ENCODE measurements at places on chromosomes 3 and 15.

GRCh38 chr3:16528581-16528993 lies 15.1 kb upstream of the RFTN1 start:
- no peak for DNase-seq

DNA sequence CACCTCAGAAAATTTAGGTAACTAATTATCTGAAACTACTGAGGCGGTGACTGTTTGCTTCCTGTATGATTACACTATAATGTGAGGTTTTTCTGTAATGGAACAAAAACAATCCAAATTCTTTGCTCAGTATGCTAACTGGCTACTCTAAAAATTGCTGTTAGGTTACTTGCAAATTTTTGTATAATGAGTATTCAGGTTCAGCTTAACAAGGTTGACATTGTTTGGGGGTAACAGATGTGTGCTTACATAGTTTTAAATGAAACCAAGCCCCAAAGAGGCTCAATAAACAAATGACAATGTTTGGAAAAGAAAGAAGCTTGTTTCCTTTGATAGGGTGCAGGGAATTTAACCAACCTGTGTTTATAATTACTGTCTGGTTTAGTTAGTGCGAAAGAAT lies 414.5 kb upstream of the MDFIC2 start:
- DNase-seq = no peak

GRCh38 chr3:129106866-129107565 lies 14.6 kb downstream of the RAB43 start:
- no peak for DNase-seq

DNA sequence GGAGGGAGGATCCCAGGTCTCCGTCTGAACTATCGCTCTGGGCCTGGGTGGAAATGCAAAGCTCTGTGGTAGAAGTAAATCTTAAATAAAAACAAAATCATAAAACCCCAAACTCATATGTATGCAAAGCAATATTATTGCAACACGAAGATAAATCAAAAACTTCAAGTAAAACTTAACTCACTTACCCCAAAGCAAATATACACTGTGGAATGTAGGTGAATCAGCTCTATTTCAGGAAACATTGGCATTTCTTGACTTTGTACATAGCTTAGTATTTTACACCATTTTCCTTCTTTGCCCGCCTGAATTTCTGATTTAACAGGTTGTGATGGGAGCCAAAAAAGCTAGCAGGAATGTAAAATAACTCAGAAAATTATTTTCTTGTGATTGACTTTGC lies 126.2 kb downstream of the TPRG1 start:
- no peak for DNase-seq

DNA sequence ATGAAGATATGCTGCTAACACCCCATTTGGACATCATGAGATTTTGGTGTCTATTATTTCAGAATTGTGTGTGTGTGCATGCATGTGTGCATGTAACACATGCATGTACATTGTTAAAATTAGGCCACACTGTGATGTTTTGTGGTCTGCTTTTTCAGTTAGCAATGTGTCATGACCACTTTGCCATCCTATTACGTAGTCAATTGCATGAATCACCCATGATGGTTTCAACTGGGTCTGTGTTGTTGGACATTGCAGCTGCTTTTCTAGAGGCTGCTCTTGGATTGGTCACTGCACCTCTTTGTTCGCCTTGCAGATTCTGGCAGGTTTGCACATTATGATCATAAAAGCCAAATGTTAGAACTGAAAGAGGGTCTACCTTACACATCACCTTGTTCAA lies 101.0 kb upstream of the THBS1 start:
- DNase-seq = no peak

- peak; percentile 48 for DNase-seq
Measured at GRCh38 chr3:71128961-71129360, 454.6 kb downstream of the FOXP1 start.

- no peak for DNase-seq
Measured at GRCh38 chr15:66145726-66146182, 107.8 kb downstream of the MEGF11 start.

DNA sequence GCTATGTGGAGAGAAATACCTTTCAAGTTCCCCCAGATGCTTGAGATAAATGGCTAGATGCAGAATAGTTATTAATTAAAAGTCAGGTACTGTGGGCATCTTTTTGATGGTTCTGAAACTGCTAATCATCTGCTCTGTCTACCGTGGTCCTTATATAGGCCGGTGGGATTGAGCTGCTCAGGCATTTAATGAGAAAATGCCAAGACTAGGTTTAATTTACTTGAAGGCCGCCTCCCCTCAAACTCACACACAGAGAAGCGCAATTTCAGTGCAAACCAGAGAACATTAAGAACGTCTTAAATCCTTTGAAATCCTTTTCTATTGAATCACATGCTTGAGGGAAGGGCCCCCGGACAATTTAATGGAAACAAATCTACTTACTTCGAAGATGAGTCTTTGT lies 136.4 kb upstream of the CRBN start:
- no peak for DNase-seq

DNA sequence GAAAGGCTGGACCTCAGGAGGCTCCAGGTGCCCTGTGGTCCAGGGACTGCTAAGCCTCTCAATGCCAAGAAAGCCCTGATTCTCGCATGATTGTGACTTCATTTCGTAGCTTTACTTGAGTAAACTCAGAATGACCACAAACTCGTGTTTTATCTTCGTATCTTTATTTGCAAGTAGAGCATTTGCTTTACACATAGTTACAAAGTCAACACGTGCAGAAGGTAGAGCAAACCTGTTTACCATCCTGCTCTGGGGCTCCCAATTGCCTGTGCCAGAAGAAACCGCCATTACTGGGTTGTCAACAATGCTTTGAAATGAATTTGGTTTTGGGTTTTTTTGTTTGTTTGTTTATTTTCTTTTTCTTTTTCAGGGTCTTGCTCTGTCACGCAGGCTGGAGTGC lies 5.8 kb upstream of the MESP1 start:
- no peak for DNase-seq

GRCh38 chr3:185272033-185272432 lies 18.2 kb upstream of the EHHADH start:
- DNase-seq = no peak

- DNase-seq = no peak
Measured at GRCh38 chr15:98968576-98968975, 39.0 kb downstream of the PGPEP1L start.

DNA sequence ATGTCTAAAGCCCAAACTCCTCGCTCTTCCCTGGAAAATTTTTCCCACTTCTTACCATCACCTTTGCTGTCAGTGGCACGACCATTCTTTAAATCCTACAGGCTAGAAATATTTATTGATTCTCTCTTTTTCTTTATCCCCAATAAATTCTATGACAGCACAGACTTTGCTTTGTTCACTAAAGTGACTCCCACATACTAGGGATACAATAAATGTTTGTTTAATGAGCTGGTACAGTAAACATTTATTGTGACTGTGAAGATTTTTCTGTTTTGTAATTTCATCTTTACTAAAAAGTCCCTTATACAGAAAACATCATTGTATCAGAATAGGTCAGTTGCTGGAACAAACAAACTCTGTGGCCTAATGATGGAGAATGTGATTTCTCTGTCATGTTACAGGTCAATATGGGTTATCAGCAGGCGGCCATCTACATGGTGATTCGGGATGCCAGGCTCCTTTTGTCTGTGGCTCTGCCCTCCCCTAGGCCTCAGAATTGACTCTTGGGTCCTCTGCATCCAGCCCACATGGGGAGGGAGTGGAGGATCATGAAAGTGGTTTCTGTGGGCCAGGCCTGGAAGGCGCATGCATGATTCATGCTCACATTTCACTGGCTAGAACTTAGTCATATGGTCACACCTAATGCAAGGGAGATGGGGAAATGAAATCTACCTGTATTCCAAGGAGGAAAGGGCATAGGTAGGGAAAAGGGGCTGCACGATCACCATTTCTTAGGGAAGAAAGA lies 22.7 kb upstream of the KNG1 start:
- DNase-seq = no peak

DNA sequence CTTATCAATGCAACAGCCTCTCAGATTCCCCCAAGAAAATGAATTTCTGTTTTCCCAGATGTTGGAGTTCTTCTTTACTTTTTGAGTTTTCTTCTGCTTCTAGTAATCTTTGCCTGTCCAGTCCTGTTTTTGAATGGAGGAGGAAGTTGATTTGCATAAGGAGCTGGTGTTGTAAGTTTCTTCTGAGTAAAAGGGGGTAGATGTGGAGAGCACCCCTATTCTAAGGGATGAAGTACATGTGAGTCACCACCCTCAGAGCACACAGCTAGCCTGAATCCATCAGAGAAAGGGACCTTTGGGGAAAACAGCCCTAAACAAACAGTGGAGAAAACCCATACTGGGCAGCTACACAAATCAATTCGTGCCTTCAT lies 34.5 kb downstream of the ACAA1 start:
- DNase-seq = no peak

GRCh38 chr3:150887031-150887430 lies 18.2 kb downstream of the MINDY4B start:
- DNase-seq = no peak

DNA sequence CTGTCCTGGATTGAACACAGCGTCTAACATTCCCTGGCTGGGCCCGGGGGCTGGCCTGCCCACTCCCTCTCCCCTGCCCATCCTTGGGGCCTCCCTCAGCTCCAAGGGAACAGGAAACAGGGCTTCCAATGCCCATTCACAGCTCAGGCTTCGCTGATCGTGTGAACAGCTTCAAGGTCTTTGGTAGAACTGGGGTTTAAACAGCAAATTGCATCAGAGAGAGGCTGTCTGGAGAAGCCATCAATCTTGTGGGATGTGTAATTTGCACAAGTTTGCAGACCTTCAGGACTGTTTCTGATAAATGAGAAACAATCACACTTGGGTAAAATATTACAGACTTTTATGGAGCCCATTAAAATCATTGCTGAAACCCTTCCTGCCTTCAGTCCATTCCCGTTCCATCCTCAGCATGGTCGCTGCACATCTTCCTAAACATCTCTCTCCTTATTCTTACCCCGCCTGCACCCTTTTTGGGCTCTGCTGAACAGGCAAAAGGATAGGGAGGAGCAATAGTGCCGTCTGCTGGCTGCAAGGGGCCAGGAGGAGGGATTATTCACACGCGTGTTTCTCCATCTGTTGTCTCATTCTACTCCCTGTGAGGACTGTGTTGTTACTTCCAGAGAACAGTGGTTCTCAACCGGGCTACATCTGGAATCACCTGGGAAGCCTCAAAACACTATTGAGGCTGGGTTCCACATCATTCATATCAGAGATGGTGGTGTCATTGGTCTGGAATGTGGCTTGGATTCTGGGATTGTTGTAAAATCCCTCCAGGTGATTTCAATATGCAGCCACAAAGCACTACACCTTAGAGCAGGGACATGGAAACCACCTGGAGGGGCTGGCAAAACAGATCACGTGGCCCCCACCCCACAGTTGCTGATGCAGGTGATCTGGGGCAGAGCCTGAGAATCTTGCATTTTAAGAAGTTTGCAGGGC lies 116.3 kb downstream of the CLSTN2 start:
- DNase-seq = peak; percentile 3

- no peak for DNase-seq
Measured at GRCh38 chr3:5195605-5196004, 8.1 kb downstream of the EDEM1 start.

- peak; percentile 36 for DNase-seq
Measured at GRCh38 chr3:187836823-187837770, 91.8 kb upstream of the BCL6 start.

DNA sequence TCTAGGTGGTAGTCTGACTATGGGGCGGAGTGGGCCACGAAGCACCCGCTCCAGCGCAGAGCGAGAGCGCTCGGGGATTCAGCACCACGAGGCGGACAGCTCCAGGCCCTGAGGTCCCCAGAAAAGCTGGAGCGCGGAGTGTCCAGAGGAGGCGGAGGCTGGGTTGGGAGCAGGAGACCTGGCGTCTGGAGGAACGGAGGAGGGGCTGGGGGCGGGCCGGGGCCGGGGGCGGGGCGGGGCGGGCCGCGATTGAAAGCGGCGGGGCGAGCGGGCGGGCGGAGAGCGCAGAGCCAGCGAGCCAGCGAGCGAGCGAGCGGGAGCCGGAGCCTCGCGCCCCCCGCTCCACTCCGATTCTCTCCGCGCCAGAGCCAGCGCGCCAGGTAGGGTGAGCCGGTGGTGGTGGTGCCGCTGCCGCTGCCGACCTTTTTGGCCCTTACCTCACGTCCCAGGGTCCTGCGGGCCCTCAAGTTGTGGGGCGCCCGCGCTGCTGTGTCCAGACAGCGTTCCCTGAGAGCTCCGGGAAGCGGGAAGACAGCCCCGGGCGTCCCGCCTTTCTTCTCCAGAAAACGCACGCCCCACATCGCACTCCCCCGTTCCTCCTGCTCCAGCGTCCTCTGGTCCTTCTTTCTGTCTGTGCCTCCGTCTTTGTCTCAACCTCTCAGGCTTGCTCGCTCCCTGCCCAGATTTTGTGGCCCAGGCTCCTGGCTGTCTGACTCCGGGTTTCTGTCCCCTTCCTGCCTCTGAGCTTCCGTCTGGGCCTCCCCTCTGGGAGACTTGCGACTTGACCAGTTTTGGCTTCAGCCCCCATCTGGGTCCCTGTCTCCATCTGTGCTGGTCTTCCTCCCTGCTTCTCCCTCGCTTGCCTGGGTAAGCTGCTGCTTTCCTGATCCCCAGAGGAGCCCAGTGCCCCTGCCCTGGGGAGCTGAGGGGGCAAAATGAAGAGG lies at the start of gene GRM2:
TSS of gene GRM2 (plus strand) at position 281 of the 944 bp plus-strand sequence. CDS start 1,916 bp downstream, outside the sequence.
- peak; percentile 87 for DNase-seq

DNA sequence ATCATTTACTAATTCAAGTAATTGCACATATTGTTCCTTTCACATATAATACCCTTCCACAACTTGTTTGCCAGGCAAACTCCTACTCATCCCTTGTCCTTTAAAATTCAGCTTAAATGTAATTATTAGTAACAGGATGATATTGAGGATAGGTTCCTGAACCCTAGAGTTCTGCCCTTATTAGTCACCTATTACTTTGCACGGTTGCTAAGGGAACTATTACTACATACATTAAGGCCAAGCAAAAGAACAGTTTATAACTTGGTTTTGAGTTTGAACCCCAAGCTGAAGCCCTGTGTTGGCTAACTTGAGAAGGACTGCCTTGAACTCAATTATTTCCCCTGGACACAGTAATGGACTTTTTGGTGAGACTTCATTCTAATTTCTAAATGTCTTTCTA lies 529.7 kb downstream of the IGSF11 start:
- DNase-seq = no peak

DNA sequence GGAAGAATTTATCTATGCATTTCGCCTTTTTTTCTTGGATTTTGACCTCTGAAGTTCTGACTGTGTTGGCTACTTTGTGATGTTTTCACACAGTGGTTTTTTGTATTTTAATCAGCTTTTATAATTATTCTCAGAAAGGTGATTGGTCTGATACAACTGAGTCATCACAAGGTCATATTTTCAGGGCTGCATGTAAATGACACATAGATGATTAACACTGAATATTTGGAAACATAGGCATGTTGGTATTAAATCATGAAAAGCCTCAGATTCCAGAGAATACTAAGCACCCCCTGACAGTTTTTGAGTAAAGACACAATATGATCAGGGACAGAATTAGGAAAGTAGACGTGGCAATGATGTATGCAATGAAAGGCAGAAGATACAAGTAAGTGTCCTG lies 175.5 kb upstream of the SLCO3A1 start:
- no peak for DNase-seq

- no peak for DNase-seq
Measured at GRCh38 chr3:23164746-23165145, 38.4 kb upstream of the UBE2E2 start.
